ENCODE measurements at places on chromosomes 5 and 9. TPM values are rescaled to one million over a fixed set of nuclear protein-coding genes. Genes with fewer than 3 reads are reported as not detected.
A peak's percentile ranks its signal among the peaks of the same experiment; 100 is the strongest.

Gene HAVCR1
- 0.36 TPM for total RNA-seq

Gene DNM1
- 120 TPM for total RNA-seq

Gene PCDHGA1
- 5.2 TPM for total RNA-seq

Gene MYORG
- 6.3 TPM for total RNA-seq

Gene PPP2R2B
- 64.4 TPM for total RNA-seq

Gene FOXD4
- total RNA-seq, result 1.00 TPM

Gene GPRIN1
- total RNA-seq, result 38.9 TPM

Gene FGF18
- total RNA-seq, result 0.36 TPM

- no peak for DNase-seq
Observed at GRCh38 chr9:84504360-84504759, 163.8 kb upstream of the SLC28A3 start.

- DNase-seq, result no peak
Observed at GRCh38 chr5:177982072-177982727, 13.8 kb downstream of the PROP1 start.

GRCh38 chr5:96196890-96197289 lies 235.2 kb upstream of the ELL2 start:
- DNase-seq, result no peak

GRCh38 chr5:82537687-82538306 lies 259.6 kb upstream of the RPS23 start:
- no peak for DNase-seq

DNA sequence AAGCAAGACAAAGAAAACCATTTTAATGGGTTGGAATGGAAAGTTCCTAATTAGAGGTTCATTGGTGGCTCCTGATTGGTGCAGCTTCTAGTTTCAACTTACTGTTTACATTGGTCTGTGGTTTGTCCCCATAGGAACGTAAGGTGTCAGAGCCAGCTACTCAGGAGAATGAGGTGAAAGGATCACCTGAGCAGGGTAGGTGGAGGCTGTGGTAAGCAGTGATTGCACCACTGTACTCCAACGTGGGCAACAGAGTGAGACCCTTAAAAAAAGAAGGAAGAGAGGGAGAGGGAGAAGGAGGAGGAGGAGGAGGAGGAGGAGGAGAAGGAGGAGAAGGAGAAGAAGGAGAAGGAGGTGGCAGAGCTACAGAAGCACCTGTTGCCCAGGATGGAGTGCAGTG lies 30.4 kb downstream of the KCNIP1 start:
- DNase-seq, result no peak

DNA sequence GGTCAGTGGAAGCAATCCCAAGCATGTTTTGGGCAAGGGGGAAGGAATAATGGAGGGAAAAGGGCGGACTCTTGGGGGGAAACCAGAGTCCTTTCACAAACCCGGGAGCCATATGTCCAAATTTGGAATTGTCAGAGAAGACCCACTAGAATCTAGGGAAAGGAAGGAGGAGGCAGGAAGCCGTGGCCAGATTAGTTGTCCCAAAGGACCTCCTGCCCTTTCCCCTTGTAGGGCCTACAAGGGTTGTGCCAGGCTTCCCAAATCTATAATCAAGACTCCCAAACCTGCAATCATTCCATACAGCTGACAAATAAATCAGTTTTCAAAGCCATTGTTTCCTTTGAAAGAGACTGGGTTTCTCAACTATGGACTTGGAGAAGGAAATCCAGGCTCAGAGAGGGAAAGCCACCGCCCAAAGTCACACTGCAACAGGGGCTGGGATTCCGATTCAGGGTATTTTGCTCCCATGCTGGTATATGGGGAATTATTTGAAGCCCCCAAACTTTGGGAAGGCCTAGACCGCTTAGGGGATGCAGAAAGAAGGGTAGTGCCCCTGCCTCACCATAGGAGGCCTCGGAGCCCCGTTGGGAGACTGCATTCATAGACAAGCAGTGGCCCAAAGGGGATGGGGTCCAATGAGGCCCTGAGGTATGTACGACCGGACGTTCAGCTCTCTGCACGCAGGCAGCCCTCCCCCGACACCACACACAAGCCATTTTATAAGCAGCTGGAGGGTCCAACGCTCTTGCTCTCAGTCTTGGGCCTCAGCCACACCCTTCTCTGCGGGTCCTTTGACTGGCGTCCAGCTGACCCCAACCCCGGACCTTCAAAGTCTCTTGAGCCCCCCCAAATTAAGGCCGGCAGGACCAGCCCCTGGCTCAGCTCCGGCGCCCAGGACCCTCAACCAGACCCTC lies 815 bp downstream of the ANXA6 start:
- DNase-seq, result no peak

GRCh38 chr5:180040287-180041214 lies 31.0 kb downstream of the RNF130 start:
- no peak for DNase-seq

GRCh38 chr5:67030289-67031056 lies 166.1 kb downstream of the CD180 start:
- DNase-seq, result no peak

GRCh38 chr9:6759185-6759977 lies 1.6 kb downstream of the KDM4C start:
- no peak for DNase-seq

GRCh38 chr9:134564431-134565170 lies 77.0 kb upstream of the COL5A1 start:
- DNase-seq, result no peak

GRCh38 chr9:68705531-68706362 lies 707 bp downstream of the PIP5K1B start:
- DNase-seq, result peak; percentile 34

GRCh38 chr5:94283093-94283492 lies 335.3 kb downstream of the KIAA0825 start:
- no peak for DNase-seq

DNA sequence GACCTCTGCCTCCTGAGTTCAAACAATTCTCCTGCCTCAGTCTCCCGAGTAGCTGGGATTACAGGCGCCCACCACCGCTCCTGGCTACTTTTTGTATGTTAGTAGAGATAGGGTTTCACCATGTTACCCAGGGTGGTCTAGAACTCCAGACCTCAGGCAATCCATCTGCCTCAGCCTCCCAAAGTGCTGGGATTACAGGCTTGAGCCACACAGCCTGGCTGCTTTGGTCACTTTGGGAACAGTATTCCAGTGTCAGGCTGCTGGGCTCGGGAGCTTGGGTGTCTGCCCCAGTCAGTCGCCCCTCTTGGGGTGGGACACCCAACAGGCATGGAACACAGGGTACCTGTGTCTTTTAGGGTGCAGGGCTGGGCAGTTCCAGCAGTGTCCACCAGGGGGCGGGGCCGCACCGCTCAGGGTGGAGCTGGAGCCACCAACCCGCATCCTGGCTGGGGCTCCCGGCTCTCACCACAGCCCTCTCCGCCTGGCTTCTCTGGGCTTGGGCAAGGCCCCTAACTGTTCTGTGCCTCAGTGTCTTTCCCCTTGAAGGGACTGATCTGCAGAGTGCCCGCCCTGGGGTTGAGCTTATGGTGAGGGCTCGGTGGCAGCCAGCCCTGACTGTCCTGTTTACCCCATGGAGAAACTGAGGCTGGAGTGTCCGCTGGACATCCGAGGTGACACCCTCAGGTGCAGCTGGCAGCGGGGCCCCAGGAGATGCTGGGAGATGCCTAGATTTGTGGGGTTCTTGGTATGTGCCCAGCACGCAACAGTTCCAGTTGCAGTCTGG lies 6.4 kb upstream of the RNU6ATAC start:
- DNase-seq, result no peak

DNA sequence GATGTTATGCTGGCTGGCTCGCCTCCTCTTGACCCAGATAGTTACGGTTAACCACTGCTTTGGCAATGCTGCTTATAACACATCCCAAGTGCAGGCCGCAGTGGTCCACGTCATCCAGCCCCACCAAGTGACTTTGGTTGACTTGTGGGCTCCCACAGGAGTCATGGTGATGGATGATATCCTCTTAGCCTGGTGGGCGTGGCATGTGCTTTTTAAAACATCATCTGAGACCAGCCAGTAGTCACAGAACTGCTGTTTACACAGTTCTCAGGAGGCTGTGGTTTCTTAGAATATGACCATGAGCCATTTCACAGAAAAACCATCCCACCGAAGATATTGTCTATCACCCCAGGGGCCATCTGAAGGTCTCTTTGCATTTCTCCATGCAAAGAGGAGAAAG lies 216.9 kb downstream of the SH3GL2 start:
- DNase-seq, result no peak

DNA sequence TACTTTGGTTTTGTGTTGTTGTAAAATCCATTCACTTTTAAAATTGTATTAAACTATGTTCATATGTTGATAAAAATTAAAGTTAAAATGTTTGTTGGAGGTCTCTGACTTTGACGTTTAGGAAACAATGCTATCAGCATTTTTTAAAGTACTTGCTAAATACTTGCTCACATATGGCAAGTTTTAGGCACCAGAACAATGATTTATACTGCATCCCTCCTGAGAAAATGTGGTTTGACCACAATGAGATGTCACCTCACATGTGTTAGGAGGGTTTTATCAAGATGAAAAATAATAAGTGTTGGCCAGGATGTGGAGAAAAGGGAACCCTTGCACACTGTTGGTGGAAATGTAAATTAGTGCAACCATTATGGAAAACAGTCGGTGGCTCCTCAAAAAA lies 180.8 kb downstream of the HSD17B3 start:
- DNase-seq, result no peak

DNA sequence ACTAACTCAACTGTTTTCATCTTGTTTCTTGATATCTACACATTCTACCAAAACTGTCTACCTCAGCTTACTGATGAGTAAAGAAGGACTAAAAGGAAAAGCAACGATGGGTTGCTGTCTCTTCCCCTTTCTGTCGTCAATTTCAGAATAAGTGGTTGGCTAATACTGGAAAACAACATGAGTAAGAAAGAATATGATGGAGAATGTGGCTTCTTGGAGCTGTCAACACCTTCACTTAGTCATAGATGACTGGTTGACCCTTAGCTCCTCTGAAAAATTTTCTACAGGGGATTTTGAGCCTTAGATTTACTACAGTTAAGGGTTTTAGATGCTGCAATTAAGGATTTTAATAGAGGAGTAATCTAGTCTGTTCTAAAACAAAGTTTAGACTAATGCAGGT lies 797.9 kb downstream of the TLE4 start:
- DNase-seq, result no peak

DNA sequence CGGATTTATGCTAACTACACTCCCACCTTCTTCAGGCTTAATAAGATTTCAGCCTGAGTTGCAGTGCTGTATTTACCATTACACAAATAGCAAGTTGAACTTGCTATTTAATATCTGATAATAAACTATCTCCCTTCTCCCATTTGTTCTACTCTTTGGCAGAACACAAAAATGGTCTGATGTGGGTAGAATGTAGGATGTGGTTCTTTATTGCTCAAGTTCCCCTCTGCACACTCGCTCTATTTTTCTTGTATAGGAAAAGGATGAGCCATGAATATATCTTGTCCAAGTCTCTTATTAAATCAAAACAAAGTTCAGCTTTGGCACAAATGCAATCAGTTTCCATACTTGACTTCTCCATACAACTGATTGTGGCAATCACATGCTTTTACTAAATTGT lies 37.2 kb upstream of the KIF2A start:
- no peak for DNase-seq

DNA sequence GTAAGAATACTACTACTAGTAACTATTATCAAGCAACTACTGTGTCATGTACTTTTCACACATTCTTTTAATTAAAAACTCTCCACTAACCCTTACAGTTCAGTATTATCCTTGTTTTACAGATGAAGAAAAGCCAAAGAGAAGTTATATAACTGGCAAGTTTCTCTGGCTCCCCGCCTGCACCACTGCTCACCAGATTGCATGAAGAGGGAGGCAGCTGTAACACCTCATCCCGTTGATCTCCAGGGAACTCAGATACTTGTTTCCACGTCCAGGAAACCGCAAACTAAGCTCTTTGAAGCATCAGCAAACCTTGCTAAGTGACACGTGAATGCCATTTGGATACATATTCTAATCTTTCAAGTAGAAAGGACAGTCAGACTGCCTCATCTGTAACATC lies 70.3 kb downstream of the RIGI start:
- DNase-seq, result no peak

DNA sequence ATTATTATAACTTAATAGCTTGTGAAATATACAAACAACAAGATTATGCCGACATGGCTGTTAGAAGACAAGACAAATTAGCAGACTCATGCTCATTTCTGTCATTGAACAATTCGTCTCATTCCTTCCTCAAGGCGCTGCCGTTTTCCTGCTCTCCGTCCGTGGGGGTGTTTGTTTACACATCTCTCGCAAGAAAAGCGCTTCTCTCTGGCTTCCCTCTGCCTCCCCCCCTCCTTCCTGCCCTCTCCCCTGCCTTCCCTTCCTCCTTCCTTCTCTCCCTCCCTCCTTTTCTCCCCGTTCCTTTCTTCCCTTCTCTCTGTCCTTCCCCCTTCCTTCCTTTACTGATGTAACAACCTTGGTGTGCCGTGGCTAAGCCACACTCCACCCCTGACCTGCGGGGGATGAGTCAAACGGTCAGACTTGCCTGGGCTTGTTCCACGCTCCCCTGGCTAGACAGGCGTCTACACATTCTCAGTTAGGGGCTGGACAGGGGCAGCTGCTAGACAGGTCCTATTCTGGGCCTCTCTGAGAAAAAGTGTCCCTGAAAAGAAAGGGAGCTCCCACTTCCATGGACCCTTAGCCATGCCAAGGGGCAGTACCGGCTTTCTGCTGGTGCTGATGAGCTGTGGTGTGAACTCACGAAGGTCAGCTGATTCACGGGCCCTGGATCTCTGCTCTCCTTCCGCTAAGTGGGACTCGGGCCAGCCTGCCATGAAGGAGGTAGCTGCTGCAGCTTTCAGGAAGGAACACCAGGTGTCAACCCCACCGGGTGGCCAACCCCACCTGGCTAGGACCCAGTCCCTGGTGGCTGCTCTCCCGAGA lies 32.0 kb upstream of the SPTLC1 start:
- no peak for DNase-seq

DNA sequence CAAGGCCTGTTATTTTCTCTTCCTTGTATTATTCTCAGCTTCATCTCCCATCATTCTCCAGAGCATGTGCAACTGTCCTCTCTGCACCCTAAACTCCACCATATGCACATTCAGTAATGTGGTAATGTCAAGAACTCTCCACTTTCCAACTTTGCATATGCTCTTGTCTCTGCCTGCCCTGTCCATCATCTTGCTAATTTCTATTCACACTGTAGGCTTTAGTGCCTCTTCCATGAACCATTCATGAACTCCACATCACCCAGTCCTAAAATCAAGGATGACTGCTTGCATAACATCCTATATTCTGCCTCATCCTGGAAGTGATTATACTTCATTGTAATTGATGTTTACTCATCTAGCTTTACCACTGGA lies 354.8 kb downstream of the PDE4D start:
- no peak for DNase-seq

DNA sequence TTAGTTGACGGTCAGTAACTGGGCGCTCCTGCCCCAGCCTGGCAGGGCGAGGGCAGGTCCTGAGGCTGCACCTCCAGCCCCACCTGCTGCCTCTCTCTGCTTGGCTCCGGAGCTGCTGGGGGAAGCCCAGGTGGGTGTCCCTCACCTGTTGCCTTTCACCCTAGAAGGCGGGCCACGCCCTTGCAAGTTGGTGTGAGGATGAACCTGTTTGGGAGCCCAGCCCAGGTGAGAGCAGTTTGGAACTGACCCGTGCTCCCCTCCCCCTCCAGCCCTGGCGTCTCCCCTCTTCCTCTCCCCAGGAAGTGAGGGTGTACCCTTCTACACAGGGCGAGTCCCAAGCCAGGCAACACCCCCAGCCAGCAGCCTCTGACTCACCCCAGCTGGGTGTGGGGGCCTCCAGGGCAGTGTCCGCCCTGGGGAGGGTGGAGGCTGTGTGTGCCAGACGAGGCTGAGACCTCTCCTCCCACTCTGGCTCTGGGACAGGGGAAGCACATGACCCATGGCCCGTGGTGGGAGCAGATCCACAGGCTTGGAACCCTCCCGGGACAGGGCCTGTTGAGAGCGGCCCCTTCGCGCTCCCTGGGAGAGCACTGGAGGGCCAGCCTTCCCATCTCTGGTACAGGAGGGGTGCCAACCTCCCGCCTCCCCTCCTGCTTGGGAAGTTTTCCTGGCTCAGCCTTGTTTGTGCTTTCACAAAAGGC lies 10.4 kb downstream of the LRRC8A start:
- no peak for DNase-seq

All from cerebellum (tissue), 4 donors.